ENCODE measurements at places on chromosomes 7 and 10.

GRCh38 chr7:149715476-149715875 is 57.9 kb downstream of the ZNF467 start:
- no peak for DNase-seq

GRCh38 chr7:129845178-129845971 is 107.4 kb downstream of the UBE2H start:
- DNase-seq, result peak; percentile 68

DNA sequence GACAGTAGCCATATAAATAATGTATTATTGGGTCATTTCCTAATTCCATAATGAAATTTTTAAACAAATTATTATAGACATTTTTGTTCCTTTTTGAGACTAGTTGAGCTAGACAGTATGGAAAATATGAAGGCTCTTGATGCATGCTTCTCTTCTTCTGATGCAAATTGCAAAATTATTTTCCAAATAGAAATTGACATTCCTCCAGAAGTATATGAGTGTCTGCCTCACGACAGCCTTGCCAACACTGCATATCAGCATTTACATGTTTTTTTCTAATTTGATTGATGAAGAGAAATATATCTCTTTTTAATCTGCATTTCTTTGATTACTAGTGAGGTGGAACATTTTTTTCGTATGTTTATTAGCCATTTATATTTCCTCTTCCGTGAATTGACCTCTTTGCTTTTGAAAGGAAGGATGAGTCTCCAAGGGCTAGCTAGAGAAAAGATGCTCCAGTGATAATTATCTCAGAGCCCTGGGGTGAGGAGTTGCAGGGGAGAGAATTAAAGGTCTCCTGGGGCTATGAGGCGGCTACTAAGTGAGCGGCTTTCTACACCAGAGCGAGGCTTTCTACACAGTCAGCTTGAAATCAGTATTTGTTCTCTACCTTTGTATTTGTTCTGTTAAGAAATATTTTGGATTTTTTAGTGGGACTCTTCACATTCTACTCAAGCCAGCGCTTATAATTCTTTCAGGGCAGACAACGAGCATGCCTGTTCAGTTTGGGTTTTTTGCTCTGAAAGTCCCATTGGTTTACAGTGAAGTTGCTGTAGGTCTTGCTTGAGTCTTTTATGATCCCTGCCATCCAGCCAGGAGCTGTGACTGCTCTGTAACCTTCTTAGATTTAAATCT is 712.2 kb upstream of the GALNT17 start:
- no peak for DNase-seq

DNA sequence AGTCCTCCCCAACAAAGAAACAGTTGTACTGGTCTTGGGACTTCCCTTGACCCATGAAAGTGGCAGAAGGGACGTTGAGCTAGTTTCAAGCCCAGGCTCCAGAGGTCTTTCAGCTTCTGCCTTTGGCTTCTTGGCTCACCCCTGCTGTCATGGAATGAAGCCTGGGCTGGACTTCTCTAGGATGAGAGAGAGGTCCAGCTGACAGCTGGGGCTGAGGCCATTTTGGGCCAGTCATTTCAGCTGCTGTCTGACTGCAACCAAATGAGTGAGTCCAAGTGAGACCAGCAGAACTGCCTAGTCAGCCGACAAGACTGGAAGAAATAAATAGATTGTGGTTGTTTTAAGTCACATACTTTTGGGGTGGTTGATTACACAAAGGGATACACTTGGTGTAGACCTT is 76.6 kb downstream of the TMEM178B start:
- DNase-seq, result no peak

- DNase-seq, result peak; percentile 91
These were observed 385 bp downstream of the SHLD2 start for GRCh38 chr10:87095236-87095945.

GRCh38 chr10:124409696-124410095 is 9.0 kb downstream of the OAT start:
- no peak for DNase-seq

- DNase-seq, result peak; percentile 63
These were observed 9.7 kb upstream of the ZFAND2A start for GRCh38 chr7:1169409-1170368.

DNA sequence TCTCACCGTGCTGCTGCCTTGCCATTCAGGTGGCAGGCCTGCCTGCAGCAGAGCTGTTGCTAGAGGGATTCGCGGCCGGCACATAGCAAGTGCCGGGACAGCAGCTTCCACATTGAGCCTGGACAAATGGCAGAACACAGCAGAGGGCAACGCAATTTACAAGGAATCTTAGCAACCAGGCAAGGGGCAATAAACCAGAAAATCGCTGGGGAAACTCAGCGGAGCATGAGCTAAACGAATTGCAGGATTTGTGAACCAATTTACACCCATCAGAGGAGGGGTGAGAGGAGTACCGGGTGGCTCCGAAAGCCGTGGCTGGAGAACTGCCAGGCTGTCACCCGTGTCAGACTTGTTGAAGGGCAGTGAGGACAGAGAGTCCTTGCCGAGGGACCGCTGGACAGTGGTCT is 58.6 kb upstream of the LOXL4 start:
- no peak for DNase-seq

- DNase-seq, result no peak
These were observed 1.1 kb upstream of the DNAAF5 start for GRCh38 chr7:725223-726005.

- no peak for DNase-seq
These were observed 474.3 kb downstream of the SEMA3D start for GRCh38 chr7:84712374-84713121.

DNA sequence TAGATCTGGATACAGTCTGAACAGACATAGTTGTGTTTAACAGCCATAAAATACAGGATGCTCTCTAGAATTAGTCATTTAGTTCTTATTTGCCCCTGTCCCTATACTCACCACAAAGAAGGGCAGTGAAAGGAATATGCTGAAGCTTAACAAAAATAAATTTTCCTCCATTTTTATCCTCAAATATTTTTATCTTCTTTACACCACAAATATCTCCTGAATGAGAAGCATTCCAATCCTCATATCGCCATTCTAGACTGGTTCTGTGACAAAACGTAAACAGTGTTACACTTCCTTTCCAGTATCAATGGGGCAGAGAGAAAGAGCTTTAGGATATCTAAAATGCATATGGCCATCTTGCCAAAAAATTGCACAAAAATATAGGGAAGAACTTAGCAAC is 1.6 kb downstream of the OR9A2 start:
- no peak for DNase-seq

DNA sequence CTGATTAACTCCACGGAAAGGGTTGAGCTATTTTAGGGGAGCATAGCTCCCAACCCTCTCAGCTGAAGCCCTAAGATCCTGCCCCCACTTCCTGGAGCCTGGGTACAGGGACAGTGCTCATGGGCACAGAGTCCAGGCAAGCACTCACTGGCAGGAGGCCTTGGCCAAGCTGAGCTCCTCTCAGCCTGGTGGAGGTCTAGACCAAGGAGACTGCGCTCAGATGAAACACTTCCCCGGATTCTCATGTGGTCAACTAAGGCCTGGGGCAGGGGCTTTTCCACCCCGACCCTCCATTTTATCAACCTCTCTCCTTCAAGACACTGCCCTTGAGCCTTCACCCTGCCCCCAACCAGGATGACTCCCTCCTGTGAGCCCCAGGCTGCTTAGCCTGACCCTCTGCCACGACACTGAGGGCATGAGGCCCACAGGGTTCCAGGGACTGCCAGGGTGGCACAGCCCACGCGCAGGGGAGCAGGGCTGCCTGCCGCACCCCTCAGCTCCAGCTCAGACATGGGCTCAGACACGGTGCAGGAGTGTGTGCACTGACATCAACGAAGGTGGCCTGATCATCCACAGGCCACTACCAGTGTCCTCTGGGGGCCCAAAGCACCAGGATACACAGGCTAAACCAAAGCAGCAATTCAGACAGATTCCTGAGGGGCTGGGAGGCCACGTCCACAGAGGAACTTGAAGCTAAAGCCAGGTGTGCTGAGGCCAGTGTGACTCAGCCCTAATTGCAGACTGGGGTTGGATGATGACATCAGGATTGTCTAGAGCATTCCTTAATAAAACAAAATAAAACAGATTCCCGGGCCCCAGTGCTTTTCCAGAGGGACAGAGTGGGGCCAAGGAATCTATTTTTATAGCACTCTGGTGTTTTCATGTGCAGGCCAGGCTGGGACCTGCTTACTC is 18.8 kb downstream of the CHAT start:
- DNase-seq, result peak; percentile 90
